ENCODE measurements at places on chromosomes 5 and 9.

DNA sequence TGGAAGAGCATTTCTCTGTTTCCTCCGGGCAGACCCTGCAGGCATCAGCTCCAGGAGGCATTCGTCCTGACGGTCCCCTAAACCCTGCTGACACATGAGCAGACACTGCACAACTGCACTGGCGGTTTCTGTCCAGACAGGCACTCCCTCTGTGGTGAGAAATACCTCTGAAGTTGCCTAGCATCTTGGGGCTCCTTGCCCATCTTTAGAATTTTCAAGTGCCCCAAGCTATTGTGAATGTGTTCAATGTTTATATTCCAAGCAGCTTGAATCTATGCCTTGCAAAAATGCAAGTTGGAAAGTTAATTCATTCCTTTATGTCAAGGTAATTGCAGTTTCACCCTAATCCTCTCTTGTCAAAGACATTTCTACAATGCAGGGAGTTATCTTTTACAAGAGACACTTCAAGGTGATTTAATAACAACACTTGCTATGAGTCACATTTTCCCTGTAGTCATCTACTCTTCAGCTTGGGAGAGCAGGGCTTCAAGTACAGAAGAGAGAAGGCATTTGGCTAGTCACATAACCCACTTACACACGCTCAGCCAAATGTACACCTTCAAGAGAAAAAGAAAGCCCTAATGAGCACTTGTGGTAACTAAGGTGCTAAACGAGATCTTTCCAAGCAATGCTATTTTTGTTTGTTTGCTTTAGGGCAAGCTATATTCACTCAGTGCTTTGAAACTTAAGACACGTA is 302.5 kb downstream of the MLLT3 start:
- DNase-seq, result no peak

DNA sequence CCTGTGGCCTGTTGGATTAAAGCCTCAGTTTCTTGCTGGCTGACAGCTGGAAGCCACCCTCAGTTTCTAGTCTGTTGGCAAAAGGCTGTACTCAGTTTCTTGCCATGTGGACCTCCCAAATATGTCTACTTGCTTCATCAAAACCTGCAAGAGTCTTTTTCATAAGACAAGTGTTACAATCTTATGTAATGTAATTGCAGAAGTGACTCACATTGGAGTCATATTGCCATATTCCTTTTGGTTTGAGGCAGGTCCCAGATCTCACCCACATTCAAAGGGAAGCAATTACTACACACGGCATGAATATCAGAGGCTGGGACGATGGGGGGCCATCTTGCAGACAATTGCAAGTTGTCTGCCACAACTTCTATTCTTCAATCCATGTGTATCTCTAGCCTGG is 286.7 kb upstream of the IL12B start:
- DNase-seq, result no peak

- DNase-seq, result no peak
Observed at GRCh38 chr5:150108711-150109514, 22.6 kb upstream of the CSF1R start.

GRCh38 chr9:138023394-138024124 is 146.0 kb downstream of the CACNA1B start:
- DNase-seq, result no peak

- no peak for DNase-seq
Observed at GRCh38 chr9:133186736-133187135, 22.3 kb downstream of the OBP2B start.

GRCh38 chr5:74257060-74257527 is 383.4 kb downstream of the ENC1 start:
- DNase-seq, result no peak

DNA sequence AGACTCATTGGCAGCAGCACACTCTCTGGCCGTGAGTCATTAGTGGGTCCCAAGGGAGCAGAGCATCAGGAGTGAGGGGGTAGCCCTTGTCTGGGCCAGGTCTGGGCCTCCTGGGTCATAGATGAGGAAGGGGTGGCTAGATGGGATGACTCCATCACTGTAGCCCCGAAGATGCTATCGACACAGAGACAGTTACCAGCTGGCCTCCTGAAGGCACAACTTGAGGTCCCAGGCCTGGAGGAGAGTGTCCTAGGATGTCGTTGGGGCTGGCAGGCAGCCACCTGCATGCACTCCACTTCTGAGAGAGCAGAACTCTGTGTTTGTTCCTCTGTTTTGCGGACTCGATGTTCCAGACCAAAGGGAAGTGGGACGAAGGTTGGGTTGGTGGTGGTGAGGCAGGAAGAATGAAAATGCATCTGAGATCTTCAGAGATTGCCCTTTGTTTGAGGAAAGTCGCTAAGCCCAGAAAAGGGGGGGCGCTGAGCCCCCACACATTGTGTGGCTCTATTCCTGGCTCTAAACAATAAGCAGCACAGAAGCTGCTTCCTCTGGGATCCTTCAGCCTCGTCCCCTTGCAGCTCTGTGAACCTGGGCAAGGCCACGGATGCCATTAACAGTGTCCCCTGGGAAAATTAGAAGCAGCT is 4.7 kb downstream of the BTNL9 start:
- no peak for DNase-seq

DNA sequence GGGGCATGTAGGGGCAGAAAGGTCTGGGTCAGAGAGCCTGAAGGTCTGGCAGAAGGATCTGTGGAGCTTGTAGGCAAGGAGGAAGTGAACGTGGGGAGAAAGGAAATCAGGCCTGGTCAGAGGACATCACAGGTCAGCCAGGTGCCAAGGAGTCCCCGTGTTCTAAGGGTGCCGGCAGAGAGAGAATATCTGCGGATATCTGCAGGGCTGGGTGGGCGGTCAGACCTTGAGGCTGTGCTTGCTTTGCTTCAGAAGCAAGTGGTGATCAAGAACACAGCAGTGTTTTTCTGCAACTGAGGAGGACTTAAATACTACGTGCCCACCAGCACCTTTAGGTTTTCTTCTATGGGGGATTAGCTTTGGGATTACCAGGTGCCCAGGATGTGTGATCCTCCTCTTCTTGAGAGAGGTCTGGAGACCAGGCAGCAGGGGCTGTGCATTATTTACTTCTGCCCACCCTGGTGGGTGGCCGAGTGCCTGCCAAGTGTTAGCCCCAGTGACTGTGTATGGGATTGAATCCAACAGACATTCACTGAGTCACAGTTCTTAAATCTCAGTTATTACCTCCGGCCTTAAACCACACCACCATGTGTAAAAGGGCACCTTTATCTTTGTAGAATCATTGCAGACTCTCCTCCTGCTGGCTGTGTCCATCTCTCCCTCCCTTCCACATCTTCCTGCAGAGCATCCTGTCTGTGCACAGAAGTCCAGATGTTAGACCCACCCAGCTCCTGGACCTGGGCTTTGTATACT is 12.5 kb upstream of the SHB start:
- no peak for DNase-seq

GRCh38 chr5:169270827-169271226 is 30.1 kb downstream of the SLIT3 start:
- no peak for DNase-seq

DNA sequence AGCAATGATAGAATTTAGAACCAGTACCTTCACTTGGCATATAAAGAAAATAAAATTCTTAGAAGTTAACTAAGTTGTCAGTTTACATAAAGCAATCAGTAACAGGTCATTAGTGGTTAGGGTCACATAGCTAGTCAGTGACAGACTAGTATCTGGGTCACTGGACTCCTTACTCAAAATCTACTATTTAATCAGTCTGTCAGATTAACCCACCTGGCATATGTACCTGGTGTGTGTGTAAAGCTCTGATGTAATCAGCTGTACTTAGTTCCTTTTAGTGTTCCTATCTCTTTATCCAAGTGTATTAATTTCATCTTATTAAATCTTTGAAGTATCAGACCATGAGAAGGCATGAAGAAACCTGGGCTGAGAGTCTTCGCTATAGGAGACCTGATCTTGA is 7.3 kb downstream of the CEP78 start:
- DNase-seq, result no peak

DNA sequence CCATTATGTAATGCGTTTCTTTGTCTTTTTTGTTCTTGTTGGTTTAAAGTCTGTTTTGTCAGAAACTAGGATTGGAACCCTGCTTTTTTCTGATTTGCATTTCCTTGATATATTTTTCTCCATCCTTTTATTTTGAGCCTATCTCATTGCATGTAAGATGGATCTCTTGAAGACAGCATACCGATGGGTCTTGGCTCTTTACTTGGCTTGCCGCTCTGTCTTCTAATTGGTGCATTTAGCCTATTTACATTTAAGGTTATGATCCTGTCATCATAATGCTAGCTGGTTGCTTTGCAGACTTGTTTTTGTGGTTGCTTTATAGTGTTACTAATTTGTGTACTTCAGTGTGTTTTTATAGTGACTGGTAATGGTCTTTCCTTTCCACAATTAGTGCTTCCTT is 13.3 kb upstream of the CDKN2B start:
- DNase-seq, result no peak

- DNase-seq, result no peak
Observed at GRCh38 chr5:40082313-40082712, 597.4 kb upstream of the PTGER4 start.

- no peak for DNase-seq
Observed at GRCh38 chr5:134063188-134063820, 51.2 kb upstream of the TCF7 start.

GRCh38 chr5:135395866-135396265 is 3.2 kb downstream of the MACROH2A1 start:
- DNase-seq, result no peak

DNA sequence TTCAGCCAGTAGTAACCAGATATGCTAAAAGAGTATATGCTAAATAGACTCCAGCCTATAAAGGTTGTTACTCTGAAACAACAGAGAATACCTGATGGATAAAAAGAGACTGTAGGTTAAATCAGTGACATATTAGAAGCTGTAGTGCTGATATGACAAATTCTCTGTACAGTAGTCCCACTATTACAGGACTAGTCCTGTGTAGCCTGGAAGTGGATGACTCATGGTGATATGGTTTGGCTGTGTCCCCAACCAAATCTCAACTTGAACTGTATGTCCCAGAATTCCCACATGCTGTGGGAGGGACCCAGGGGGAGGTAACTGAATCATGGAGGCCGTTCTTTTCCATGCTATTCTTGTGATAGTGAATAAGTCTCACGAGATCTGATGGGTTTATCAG is 276.2 kb upstream of the POU5F2 start:
- DNase-seq, result no peak

GRCh38 chr9:69009708-69010107 is 4.2 kb downstream of the PRKACG start:
- no peak for DNase-seq

GRCh38 chr5:57004800-57005199 is 52.9 kb upstream of the MIER3 start:
- DNase-seq, result no peak

GRCh38 chr9:130543859-130544258 is 35.5 kb upstream of the FUBP3 start:
- DNase-seq, result no peak

DNA sequence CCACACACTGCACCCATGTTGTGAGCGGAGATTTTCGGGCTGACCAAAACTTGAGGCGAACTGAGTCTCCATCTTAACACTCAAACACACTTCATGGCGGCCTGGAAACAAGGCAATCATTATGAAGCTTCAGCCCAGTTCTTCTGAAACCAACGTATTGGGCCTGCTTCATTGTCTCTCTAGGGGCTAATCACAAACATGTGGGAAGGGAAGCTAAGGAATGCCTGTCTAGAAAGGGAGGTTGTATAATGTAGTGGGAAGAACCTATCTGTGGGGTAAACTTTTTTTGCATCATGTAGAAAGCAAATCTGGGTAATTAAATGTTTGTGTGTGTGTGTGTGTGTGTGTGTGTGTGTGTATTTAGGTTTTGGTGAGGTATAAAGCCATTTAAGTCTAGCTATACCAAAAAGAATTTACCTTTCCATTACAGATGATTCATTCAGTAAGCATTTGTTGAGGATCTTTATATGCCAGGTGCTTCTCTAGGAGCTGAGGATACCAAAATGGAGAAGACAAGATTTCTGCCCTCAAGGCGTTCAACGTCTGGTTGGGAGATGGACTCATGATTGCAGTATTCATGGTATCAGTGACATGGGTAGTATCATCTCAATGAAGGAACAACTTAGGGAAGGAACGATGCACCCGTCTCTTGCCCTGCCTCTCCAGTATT is 29.4 kb downstream of the SLC1A3 start:
- no peak for DNase-seq

DNA sequence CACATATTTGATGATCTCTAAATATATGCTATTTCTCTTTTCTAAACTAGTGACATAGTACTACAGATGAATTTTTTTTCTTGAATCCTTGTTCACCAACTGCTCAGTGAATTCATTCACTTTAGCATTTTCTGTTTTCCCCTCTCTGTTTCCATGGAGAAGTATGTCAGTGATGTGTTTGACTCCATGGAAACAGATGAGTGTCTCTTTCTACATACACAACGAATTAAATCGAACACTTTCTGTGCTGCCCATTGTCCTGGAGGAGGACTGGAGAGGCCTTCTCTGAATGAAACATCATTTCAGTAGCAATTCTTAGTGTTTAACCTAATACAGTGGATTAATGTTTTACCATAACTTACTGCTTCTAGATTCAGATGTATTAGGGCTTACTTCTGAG is 9.5 kb downstream of the INVS start:
- DNase-seq, result no peak

- no peak for DNase-seq
Observed at GRCh38 chr5:31639481-31640411, 815 bp downstream of the PDZD2 start.

DNA sequence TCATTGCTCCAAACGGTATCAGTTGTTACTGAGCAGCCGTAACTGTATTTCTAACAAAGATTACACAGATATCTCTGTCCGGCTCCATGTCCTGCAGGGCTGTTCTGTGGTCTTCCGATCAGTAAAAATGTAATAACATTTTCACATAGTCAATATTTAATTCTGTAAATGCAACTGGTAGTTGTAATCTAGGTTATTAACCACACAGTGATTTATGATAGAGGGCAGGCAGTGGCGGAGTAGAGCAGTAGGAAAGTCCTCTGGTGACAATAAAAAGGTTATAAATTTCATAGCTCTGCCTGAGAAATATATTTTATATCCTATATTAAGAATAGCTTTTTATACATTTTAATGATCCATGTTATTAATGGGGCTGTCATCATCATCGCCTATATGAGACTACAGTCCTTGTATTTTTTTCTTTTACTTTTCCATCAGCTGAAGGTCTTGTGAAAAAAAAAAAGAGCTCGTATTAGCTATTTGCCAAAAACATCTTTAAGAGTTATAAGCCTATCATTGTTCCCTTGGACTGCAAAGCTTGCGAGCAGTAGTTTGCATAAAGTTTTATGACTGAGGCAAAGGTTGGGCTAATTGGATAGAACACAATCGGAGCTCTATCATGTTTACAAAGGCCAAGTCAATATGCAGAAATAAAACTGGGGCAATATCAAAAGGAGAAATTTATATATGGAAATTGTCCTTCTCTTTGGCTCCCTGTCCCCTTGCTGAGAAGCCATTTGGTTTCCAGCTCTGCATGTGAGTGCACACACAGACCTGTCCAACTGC is 648.0 kb downstream of the IRX1 start:
- DNase-seq, result no peak

GRCh38 chr9:88303721-88304451 is 84.4 kb upstream of the SPIN1 start:
- no peak for DNase-seq

- DNase-seq, result no peak
Observed at GRCh38 chr5:113474100-113474728, 14.0 kb downstream of the MCC start.
